ENCODE measurements at places on chromosomes 6 and 20.

DNA sequence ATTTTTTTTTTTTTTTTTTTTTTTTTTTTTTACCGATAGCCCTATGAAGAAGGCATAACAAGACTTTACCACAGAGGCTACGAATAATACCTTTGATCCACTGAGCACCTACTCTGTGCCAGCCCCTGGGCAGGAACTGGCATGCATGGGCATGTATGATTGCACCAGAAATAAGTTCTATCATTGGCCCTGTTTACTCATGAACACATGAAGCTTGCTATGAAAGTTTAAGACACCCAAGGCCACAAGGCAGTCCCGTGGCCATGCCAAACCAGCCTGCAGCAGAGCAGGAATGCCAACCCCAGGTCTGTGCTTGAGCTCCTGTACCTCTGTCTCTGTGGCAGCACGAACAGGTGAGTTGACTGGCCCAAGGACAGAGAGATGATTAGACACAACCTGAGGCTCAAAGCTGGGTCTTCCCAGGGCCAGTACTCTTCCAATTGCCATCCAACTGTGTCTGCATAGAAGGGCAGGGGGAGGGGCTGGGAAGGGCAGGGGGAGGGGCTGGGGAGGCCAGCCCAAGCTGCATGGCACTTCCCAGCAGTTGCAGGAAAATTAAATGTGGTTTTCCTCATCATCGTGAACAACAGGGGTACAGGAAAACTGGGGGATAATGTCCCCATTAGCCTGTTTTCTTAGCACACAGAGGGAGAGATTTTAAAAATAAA, 63.5 kb downstream of the LRFN2 start:
- no peak for DNase-seq

DNA sequence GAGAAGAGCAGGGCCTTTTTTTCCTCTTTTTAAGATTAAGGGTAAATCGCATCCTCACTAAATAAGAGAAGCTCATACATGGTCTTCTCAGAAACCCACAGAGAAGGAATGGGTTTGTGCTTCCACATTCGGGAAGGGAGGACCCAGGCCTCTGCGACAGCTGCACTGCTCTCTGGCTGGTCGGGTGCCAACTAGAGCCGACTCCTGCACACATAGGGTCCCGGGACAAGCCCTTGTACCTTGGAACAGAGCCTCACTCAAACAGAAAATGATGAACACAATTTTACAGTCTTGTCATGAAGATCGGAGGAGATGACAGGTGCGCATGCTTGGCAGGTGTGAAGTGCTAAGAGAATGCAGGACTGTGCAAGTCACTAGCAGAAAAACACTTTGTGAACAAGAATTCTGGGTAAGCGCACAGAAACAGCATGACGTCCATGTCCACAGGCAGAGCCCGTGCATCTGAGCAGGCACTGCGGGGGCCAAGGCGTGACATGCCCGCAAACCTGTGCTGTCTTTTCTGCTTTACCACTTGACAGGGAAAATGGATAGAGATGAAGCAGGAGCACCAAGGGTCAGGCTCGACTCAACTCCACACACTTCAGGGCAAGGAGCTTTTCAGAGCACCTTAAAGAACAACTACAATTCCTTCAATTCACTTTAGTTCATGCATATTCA, 101.0 kb upstream of the MPC1 start:
- no peak for DNase-seq

GRCh38 chr20:34472246-34472925, 43.8 kb upstream of the DYNLRB1 start:
- DNase-seq = no peak

DNA sequence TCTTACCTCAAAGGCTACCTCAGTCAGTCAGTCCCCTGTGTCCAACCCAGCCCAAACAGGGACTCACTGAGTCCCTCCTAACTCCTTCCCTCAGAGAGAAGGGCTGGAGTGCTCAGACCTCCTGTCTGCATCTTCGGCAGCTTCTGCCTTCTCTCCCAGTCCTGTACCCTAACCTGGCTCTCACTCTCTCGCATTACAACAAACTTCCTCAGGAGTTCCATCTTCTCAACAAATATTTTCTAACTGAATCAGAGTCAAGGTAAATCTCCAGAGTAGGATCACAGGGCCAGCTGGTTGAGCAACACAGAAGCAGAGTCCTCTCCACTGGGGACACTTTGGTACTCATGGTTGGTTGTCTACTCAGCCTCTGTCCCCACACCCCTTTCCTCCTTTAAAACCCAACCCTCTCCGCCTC, 92.3 kb downstream of the MRPL14 start:
- DNase-seq = no peak

DNA sequence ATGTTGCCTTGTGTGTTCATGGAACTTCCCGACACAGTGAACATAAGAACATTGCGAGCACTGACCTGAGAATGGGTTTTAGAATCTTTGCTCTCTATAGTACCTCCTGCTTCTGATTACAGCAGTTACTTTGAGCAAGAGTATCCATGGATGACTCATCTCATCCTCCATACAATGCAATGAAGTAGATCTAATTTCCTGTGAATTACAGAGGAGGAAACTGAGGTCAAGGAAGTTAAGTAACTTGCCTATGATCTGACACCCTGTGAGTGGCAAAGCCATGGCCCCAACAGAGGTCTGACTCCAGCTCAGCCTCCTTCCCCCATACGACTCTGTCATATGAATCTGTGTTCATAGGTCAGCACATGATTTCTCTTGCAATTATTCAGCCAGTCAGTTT, 518.1 kb downstream of the TFAP2A start:
- DNase-seq = no peak

DNA sequence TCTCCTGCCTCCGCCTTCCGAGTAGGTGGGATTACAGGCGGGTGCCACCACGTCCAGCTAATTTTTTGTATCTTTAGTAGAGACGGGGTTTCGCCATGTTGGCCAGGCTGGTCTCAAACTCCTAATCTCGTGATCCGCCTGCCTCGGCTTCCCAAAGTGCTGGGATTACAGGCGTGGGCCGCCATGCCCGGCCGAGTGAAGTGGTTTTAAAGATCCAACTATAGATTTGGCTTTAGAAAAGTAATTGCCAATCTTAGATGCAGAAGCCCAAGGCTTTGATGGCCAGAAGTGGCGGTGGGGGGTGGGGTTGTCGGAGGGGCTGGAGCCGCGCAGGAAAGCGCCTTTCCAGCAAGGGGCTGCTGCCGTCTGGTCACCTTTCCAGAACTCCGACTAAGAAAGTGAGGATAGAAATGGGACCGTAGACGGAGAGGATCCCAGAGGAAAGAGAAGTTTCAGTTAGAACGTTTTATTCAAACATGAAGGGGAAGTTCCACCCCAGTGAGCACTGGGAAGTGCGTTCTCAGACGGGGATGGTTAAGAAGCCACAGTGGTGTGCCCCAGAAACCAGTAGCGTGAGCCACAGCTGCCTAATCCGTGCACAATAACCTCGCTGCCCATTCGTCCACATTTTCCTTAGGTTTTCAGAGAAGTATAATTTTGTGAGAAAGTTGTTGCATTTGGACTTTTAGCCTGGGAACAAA, 69.7 kb downstream of the DLL1 start:
- DNase-seq = no peak

GRCh38 chr6:90226257-90226656, 70.4 kb downstream of the BACH2 start:
- no peak for DNase-seq

GRCh38 chr6:125231574-125232343, 70.0 kb downstream of the HDDC2 start:
- DNase-seq = no peak

GRCh38 chr6:156773476-156773875, 3.7 kb upstream of the ARID1B start:
- DNase-seq = no peak

GRCh38 chr20:49037962-49038387, 8.1 kb upstream of the CSE1L start:
- no peak for DNase-seq

DNA sequence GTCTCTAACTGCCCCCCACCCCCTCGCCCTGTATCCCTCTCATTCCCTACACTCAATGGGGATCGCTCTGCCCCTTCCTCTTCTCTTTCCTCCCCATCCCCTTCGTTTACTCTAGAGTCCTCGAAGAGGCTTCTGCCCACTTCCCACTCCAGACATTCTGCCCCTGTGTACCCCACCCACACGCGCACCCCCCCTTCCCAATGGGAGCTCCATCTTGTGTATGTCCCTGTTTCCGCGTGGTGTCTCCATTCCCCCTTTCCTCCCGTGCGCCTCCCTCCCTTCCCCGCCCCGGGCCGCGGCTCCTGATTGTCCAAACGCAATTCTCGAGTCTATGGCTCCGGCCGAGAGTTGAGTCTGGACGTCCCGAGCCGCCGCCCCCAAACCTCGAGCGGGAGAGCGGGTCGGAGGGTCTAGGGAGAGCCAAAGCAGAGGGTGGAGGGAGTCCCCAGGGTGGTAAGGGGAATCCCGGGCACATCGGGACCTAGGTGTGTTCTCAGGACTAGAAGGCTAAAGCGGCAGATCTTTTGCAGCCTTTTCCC, 679 bp upstream of the RING1 start:
- DNase-seq = no peak

DNA sequence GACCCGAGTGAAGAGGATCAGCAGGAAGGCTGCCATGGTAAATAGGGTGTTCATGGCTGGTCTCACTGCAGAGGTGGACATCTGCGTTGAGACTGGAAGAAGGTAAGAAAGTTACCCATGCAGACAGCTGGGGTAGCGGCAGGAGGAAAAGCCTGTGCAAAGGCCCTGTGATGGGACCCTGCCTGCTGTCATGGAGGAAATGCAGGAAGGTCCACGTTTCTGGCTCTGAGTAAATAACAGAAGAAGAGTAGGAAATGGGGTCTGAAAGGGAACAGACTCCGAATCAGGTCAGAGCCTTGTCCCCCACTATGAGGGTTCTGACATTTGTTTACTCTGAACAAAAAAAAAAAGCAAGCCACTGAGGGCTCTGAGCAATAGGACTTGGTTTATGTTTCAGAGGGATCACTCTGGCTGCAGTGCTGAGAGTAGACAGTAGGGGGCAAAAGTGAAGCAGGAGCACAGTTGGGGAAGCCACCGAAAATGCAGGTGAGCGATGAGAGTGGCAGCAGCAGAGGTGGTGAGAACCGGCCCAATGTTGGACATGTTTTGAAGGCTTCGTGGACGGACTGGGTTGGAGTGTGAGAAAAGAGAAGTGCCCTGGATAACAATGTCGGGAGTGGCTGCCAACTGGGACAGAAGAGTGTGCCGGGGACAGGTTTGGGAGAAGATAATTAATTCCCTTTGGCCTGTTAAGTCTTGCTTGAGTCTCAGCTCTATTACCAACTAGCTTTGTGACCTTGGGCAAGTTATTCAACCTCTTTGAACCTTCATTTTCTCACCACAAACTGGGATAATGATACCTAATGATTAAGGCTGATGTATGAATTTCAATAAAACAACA, 57.9 kb upstream of the MAP7 start:
- DNase-seq = peak; percentile 66

GRCh38 chr6:135519348-135519747, 21.8 kb upstream of the AHI1 start:
- no peak for DNase-seq

DNA sequence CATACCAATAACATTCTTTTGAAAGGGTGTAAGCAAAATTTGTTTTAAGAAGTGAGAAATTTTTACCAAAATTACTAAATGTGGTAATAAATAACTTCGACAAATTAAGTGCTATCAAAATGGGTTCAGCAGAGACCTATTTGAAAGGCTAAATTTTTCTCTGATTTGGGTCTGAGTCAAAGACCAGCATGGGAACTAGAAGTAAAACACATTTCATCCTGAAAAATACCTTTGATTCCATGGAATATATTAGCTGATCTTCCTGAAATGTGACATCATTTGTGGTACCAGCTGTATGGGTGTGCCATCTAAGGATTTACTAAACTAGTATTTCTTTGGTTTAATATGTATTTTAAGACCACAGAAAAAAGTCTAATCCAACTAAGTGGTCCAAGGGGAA, 63.6 kb downstream of the BLOC1S5 start:
- no peak for DNase-seq

DNA sequence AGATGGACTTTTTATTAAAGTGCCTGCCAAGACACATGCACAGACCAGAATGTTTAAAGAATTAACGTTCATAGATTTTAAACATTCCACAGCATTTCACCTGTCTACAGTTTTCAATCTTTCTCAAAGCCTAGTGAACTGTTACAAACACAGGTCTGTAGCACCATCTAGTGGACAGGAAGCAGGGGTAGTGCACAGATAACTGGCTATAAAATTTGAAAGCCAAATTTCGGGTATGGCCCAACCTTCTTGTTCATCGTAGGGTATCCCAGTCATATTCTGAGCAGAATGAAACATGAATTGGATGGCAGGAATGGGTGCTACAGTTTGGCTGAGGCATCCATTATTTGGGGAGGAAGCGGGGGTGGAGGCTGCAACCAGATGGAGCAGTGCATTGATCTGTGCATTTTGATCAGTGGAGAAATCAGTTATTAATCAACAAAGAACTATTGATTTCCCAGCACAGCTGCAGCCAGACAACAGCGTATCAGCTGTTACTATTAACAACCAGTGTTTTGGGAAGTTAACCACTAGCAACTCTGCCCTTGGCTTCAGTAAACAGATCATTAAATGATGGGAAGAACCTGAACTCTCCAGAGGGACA, 56.1 kb upstream of the B3GAT2 start:
- DNase-seq = no peak

DNA sequence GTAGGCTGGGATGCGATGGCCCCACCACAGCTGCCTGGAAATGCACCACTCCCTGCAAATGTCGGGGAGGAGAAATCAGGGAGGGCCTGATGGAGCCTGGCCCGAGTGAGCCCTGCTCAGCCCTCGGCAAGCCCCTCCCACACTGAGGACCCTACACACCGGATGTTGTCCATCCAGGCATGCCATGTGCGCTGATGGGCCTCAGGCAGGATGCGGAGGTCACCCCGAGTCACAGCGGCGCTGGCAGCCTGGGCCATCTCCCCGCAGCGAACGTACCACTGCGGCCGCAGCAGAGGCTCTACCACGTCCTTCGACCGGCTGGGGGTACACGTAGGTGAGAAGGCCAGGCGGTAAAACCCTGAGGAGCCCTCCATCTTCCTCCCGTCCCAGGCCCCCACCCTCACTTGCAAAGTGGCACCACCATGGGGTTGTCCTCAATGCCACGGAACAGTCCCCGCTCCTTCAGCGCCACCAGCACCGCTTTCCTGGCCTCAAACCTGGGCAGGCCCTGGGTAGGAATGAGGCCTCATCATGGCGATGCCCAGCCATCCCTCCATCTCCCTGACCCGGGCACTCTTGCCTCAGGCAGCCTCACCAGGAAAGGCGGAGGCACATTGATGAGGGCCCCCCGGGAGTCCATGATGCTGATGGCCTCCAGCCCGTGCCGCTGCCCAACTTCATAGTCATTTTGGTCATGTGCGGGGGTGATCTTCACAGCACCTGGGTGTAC, 5.2 kb upstream of the VWA7 start:
- no peak for DNase-seq

GRCh38 chr6:1842334-1842733, 232.6 kb downstream of the FOXC1 start:
- DNase-seq = no peak

DNA sequence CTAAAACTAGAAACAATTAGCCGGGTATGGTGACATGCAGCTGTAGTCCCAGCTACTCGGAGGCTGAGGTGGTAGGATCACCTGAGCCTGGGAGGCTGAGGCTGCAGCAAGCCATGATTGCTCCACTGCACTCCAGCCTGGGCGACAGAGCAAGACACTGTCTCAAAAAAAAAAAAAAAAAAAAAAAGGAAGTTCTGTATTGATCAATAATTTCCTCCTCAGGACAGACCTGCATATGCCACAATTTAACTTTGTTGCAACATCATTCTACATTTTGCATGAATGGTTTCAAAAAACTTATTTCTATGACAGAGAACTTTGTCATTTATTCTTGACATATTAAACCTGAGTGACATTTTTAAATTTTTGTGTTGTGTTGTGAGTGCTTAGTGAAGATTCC, 5.5 kb downstream of the DNAJC5 start:
- DNase-seq = no peak

- no peak for DNase-seq
Observed at GRCh38 chr6:118135371-118135770, 228.3 kb downstream of the SLC35F1 start.

Data from activated effector memory CD4-positive, alpha-beta T cell treated with Interleukin-2 at 50 U/mL for 16 hours (primary cell).